ENCODE measurements at places on chromosomes 11 and 22. TPM values are rescaled to one million over a fixed set of nuclear protein-coding genes. Genes with fewer than 3 reads are reported as not detected.

DNA sequence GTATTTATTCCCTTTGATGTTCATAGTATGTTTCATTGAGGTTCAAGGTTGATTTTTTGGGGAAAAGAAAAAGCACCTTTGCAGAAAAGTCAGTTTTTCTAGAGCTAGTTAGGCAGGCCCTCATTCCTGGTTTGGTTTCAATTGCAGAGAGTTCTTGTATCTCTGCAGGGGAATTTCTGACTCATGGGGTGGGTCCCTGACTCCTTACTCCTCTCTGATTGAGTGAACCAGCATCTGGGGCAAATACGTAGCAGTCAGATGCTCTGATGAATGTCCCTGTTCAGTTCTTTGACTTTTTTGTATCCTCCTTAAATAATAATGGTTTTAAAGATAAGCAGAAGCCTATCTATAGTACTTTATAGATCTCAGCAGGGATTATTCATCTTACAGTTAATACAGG lies 7.7 kb upstream of the NCR3LG1 start:
- no peaks in the 10 kb centered on the region for H3K36me3 ChIP-seq
- H3K4me3 ChIP-seq: no peak overlapping the region
- no peaks in the 10 kb centered on the region for H3K27me3 ChIP-seq
- H3K27ac ChIP-seq: no peak overlapping the region

DNA sequence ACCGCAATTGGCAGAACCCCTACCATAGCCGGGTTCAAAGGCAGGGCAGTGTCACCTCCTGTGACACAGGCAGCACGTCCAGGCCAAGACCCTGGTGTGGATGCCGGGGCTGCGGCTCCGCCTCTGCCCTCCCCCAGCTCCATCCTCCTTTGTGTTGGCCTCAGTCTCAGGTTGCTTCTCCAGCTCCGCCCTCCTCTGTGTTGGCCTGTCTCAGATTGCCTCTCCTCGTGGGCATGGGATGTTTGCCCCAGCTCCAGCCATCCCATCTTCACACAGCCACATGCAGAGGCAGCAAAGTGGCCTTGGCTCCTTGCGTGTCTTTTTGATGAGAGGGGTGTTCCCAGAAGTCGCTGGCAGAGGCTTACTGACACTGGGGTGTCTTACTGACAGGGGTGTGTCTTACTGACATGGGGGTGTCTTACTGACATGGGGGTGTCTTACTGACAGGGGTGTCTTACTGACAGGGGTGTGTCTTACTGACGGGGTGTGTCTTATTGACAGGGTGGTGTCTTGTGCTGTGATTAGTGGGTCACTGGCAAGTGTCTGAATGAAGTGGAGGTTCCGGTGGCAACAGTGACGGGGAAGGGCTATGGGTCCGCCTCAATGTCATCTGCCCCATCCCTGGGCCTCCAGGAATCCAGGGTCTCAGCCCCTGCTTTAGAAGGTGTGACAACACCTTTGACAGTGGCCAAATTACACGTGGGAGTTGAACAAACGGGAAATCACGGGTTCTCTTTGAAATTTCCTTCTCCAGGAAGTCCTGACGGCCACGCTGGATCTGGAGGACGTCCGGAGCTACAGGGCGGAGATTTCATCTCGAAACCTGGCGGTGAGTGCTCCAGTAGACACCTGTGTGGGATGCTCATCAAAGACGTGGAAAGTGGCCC lies 24.9 kb downstream of the NADSYN1 start:
- no peaks in the 10 kb centered on the region for H3K4me1 ChIP-seq
- no peak for DNase-seq
- H3K27me3 ChIP-seq: no peaks in the 10 kb centered on the region
- H3K36me3 ChIP-seq: 0 out of 2 replicates have a peak, but pooled peaks cover 7% of the 10 kb centered on the region
- H3K4me3 ChIP-seq: no peak overlapping the region

GRCh38 chr11:17514476-17514875 lies 29.7 kb downstream of the USH1C start:
- no peak for DNase-seq
- no peaks in the 10 kb centered on the region for H3K4me1 ChIP-seq
- H3K27me3 ChIP-seq: no peaks in the 10 kb centered on the region
- no peak overlapping the region for H3K4me3 ChIP-seq

DNA sequence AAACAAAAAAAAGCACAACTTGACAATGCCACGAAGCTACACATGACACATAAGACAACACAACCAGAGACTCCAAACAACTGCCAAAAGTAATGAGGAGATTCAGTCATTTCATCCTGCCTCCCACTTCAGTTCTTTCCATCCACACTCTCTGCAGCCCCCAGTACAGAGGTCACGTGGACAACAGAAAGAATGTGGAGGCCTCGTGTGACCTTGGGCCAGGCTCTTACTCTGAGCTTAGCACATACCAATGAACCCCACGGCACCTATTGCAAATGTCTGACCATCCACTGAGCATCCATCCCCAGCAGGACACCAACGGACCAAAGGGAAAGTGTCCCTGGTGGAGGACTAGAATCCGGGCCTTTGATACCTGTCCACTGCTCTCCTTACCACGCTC lies 12.5 kb downstream of the CBX7 start:
- no peaks in the 10 kb centered on the region for H3K36me3 ChIP-seq
- peaks cover 5% of the 10 kb centered on the region for H3K4me1 ChIP-seq
- no peak overlapping the region for H3K4me3 ChIP-seq
- DNase-seq: no peak
- no peak overlapping the region for H3K27ac ChIP-seq

DNA sequence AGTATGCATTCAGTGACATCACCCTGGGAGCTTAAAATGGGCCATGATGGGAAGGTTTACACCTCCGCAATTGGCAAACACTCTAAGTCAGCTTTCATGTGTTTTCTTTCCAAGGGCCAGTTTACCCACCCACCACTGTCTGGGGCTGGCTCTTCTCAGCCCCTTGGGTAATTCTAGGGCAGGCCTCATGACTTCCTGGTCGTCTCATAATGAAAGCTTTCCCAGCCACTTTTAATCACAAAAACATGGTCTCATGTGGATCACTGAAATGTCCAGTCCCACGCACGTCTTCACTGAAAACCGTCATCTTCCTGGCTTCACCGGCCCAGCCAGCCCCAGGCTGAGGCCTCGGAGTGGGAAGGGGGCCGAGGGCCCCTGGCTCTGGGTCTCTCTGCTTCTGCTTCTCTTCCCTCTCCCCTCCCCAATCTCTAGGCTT lies 58.5 kb upstream of the ANO1 start:
- DNase-seq: no peak
- no peak overlapping the region for H3K27ac ChIP-seq
- no peak overlapping the region for H3K4me3 ChIP-seq
- no peaks in the 10 kb centered on the region for H3K36me3 ChIP-seq
- H3K4me1 ChIP-seq: peaks cover 20% of the 10 kb centered on the region

DNA sequence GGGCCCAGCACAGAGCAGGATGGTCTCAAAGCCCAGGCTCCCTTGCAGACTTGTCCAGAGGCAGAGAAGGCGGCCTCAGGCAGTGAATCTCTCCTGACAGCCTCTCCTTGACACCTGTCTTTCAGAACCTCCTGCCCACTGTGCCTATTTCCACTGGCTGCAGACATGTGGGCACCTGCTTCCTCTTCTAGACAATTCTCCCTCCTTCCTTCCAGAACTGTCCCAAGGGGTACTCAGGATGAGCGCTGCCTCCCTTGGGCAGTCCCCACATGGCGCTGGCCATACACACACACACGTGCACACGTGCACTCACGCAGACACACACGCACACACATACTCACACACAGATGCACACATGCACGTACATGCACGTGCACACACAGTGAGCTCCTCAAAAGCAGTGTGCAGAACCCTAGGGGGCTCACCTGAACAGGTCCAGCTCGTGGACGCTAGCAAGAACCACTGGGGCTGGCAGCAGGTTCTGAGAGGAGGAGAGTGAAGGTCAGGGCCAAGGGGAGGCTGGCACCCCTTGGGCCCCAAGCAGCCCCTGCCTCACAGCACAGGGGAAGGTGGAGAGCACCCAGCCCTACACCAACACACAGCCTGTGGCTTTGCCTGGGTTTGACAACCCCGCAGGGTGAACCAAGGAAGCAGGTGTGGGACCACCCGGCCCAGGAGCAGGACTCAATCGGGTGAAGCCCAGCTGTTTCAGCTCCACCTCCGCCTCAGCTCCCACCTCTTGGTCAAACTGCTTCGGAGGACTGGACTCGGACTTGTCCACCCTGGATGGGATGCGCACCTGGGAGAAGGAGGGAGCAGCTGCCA lies 8.1 kb upstream of the PLXNB2 start:
- peaks cover 17% of the 10 kb centered on the region for H3K4me1 ChIP-seq
- no peak overlapping the region for H3K4me3 ChIP-seq
- no peak overlapping the region for H3K27ac ChIP-seq
- DNase-seq: no peak
- H3K27me3 ChIP-seq: no peaks in the 10 kb centered on the region

DNA sequence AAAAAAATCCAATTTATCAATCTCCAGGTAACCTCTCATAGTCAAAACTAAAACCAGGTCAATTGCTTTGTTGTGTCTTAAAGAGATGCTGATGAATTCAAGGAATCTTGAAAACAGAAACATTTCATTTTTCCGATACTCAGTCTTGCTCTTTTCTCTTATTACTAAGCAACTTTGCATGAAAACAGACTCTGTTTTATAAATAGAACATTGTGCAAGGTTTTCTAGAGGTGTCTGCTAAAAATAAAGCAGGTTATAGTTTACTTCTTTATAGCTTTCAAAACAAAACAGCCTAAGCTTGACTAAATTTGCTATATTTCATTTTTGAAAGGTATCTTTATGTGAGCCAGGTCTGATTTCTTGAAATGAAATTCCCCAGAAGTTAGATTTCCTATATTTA lies 109.3 kb downstream of the ARL14EP start:
- H3K27ac ChIP-seq: no peak overlapping the region
- H3K4me1 ChIP-seq: no peaks in the 10 kb centered on the region
- DNase-seq: no peak
- H3K4me3 ChIP-seq: no peak overlapping the region
- peaks cover 60% of the 10 kb centered on the region for H3K27me3 ChIP-seq

- no peaks in the 10 kb centered on the region for H3K27me3 ChIP-seq
- no peak overlapping the region for H3K4me3 ChIP-seq
- H3K36me3 ChIP-seq: no peaks in the 10 kb centered on the region
- no peaks in the 10 kb centered on the region for H3K4me1 ChIP-seq
Measured at GRCh38 chr22:38193580-38193979, 8.2 kb upstream of the MAFF start.

DNA sequence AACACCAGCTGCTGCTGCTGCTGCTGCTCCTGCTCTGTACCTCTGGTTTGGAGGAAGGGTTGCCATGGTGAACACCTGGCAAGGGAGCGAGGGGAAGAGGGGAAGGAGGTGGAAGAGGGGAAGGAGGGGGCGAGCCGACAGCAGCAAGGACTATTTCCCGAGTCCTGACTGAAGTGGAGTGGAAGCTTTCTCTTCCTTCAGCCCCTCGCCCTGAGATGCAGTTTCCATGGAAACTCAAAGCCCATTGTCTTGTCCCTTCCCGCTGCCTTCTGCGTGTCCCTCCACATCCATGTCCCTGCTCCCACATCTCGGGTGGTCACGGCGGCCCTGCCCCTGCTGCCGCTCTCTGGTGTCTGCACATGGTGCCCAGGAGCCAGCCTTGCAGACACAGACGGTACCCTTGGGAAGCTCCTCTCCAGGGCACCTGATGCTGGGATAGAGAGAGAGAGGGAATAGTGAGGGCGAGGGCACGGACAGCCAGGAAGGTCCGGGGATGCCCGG lies 28.6 kb downstream of the FAM83F start:
- peaks cover 8% of the 10 kb centered on the region for H3K36me3 ChIP-seq
- H3K27ac ChIP-seq: no peak overlapping the region
- no peak for DNase-seq
- no peaks in the 10 kb centered on the region for H3K4me1 ChIP-seq
- H3K4me3 ChIP-seq: no peak overlapping the region
- H3K27me3 ChIP-seq: no peaks in the 10 kb centered on the region

- H3K27me3 ChIP-seq: no peaks in the 10 kb centered on the region
- no peaks in the 10 kb centered on the region for H3K4me1 ChIP-seq
- no peak for DNase-seq
- no peak overlapping the region for H3K4me3 ChIP-seq
- no peaks in the 10 kb centered on the region for H3K36me3 ChIP-seq
Measured at GRCh38 chr11:47057365-47057764, 119.3 kb downstream of the ARFGAP2 start.

- DNase-seq: no peak
- no peaks in the 10 kb centered on the region for H3K4me1 ChIP-seq
- H3K36me3 ChIP-seq: no peaks in the 10 kb centered on the region
Measured at GRCh38 chr11:1129611-1130160, 28.1 kb upstream of the MUC5AC start.

GRCh38 chr11:71354394-71355105 lies 93.6 kb downstream of the DHCR7 start:
- DNase-seq: no peak
- H3K36me3 ChIP-seq: no peaks in the 10 kb centered on the region
- no peak overlapping the region for H3K27ac ChIP-seq
- H3K4me3 ChIP-seq: no peak overlapping the region

DNA sequence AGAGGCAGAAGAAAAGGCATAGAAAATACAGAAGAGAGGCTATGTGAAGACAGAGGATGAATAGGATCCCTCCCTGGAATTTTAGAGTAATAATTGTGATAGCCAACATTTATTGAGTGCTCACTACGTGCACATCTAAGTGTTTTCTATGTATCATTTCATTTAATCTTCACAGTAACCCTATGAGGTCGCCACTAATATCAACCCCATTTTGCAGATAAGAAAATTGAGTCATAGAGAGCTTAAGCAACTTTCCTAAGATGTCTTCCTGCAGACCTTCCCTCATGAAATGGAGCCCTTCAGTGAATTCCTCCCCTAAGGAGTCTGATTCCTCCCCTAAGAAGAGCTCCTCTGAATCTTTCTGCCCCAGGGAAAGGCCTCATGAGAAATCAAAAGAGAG lies 38.1 kb downstream of the RRP8 start:
- no peak for DNase-seq
- H3K4me3 ChIP-seq: no peak overlapping the region
- H3K27me3 ChIP-seq: no peaks in the 10 kb centered on the region

The APOA1 gene
- total RNA-seq: 2.0 TPM

The DUSP8 gene
- total RNA-seq: 10.2 TPM

The IGLL1 gene
- not detected for total RNA-seq

The OR2D2 gene
- total RNA-seq: 0.20 TPM

The ELFN2 gene
- total RNA-seq: 45.4 TPM

The SELENOM gene
- total RNA-seq: 65.6 TPM

The SHISAL1 gene
- not detected for total RNA-seq

The SPDYC gene
- total RNA-seq: 1.2 TPM

The HIC2 gene
- 6.7 TPM for total RNA-seq

The APOA5 gene
- total RNA-seq: 0.12 TPM

The KRTAP5-9 gene
- 0.27 TPM for total RNA-seq

The CFAP68 gene
- 49.6 TPM for total RNA-seq

The CHRM1 gene
- total RNA-seq: 0.10 TPM

The WT1 gene
- 0.07 TPM for total RNA-seq

The SAC3D1 gene
- 36.9 TPM for total RNA-seq
